Activated CD8-positive, alpha-beta memory T cell treated with anti-CD3 and anti-CD28 coated beads for 24 hours (primary cell): ENCODE measurements at places on chromosomes 3 and 15.

GRCh38 chr3:164748626-164749025 is 329.7 kb downstream of the SI start:
- no peak for DNase-seq

DNA sequence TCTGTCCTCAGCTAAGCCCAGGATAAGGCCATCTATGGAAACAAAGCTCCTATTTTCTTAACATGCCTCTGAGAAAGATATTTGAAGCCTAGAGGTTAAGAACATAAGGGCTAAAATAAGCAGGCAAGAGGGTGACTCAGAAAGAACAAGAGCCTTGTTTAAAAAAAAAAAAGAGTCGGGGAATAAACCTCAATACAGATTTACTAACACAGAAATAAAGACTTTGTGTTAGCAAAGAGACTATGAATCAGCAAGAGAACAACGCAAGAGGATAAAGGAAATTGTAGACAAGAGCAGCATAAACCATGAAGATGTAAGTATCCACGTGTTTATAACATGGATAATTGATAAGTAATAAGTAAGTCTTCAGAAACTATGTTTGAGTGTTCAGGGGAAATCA is 36.0 kb downstream of the RAB27A start:
- no peak for DNase-seq

- DNase-seq, result no peak
Measured at GRCh38 chr3:147038481-147038880, 367.9 kb downstream of the ZIC4 start.

DNA sequence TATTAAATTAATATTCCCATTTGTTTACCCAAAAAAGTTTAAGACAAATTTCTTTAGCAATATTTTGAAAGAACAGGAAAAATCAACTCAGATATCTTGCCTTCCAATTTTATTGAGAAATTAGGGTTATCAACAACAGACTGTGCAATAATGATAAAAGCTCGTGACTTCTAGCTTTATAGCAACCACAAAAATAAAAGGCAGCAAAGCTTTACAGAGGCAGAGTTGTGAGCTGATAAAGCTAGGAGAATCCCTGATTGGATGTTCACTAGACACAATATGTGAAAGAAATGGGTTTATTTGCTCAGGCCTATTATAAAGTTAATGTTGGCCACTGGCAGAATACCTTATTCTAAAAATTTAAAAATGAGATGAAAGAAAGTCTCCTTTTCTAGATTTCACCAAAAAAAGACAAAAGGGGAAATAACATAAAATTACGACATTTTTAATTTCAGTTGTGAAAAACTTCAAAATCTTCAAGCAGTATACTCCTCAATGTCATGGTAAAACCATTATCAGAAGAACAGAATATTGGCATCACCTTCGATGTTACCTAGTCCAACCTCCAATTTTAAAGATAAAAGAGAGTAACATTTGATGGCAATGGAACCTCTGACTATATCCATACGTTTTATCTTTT is 2.8 kb downstream of the VPS13C start:
- no peak for DNase-seq

DNA sequence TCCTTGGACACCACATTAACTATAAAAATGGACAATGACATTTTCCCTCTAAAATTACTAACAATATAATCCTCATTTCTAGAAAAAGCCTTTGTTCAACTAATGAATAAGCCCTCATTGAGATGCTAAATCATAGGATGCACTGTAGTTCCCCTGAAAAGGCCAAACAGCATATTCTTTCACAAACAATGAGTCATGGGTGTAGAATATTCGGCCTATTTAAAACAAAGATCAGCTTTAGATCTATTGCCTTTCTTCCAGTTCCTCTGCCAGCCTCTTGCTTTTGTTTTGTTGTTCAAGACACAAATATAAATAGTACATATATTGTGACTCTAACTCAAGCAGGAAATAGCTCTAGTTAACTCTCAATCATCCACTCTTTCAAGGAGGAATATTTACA is 82.5 kb downstream of the ADAM10 start:
- DNase-seq, result no peak

DNA sequence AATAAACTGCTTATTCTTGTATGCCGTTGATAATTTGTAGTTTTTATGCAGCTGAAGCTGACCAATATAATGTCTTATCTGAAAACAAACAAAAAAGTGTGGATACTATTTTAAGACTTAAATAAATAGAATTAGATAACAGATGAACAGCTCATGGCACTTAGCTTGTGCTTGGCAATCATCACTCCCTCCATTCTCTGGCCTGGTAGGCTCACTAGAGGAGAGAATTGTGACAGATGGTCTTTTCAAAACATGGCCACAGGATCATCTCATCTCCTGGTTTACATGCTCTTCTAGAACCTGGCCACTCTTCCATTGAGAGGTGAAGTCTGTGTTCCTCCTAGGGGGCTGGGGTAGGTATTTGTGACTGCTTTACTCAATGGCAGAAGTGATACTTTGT is 58.4 kb upstream of the RBP1 start:
- DNase-seq, result no peak

- DNase-seq, result no peak
Measured at GRCh38 chr3:72311425-72311824, 526.5 kb upstream of the PROK2 start.

DNA sequence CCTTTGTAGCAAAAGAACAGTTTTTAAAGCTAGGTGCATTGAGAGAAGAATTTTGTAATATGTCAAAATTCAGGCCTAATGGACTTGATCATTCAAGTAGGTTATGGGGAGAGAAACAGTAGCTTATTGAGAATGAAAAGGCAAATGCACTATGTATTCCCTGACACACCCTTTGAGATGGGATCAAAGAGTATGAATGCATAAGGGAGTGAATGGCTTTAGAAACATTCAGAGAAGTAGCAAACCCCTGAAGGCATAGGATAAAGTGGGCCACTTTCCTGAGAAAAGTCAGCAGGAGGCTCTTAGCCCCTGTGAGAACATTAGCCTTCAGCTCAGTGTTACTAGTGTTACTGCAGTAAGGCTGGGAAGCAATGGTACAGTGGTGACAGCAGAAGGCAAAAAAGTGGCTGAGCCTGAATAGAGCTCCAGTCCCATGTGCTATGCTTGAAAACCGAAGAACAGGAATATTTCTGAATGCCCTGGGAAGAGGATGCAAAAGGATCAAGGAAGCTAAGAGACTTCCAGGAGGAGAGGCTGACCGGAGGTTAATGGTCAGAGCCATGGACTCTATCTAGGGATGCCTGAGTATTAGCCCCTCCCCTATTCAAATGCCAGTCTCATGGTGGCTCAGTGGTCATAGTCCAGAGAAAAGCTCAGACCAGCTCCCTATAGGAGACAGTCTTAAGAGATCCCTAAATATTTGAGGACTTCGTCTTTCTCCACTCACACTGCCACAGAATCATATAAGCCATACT is 218.2 kb upstream of the SGO1 start:
- no peak for DNase-seq

DNA sequence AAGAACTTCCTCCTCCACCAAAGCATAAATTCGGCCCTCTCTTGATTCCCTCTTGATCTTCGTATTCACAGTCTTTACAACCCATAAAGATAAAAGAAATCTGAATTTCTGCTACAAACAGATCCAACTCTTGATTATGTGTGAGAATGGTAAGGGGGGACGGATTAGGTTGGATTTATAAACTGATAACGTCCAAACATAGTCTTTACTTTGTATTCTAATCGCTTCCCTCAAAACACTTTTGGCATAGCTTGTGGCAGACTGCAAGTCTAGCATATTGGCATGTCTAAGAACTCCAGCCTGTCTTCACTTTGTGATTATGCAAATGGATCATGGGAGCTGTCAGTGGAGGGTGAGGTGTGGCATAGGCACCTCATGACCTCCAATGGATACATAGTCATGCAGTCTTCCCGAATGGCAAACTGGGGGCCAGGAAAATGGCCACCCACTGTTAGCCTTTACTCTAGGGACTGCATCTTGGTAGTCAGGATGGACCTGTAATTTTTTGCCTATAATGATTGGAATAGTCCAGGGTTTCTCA is 24.3 kb upstream of the GPR171 start:
- DNase-seq, result no peak
